ENCODE measurements at places on chromosomes 1 and 21.

DNA sequence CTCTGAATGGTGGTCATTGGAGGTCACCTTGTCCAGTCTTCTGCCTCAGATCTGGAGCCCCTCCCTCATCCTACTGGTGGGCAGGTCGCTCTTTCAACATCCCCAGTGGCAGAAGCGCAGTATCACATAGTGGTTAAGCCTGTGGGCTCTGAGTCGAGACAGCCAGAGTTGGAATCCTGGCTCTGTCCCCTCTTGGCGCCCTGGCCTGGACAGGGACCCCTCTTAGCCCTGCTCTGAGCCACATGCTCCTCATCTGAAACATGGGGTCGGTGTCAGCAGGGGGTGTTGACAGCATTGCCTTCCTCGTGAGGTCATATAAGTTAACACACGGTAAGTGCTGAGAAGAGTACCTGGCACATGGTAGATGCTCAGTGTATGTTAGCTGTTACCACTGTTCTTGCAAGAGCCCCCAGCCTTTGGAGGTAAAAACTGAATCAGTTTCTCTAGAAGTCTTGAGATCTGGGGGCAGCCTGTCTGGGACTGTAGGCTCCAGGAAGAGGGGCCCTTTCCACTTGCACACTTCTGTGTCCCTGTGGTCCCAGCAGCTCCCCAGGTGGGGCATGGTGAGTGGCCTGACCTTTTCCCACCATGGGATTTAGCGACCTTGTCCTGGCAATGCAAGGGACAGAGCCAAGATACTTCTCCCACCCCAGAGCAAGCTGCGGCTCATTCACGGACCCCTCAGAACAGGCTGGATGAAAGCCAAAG lies 6.4 kb downstream of the ZC3H12A start:
- DNase-seq = no peak

DNA sequence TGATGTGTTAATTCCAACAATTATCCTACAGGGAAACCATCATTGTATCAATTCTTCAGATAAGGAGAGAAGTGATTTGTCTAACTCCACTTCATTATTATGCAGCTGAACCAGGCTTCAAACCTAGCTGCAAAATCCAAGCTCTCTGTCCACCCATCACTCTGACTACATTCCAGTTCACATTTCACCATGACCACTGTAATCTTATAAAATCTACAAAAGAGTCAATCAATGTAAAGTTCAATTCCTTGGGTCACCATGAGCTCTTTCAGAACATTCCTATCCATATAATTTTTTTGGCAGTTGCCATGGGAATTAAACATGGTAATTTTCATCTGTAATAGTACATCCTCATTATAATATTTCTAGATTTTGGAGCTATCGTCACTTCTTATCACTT lies 100.9 kb downstream of the PLPPR5 start:
- DNase-seq = no peak

- peak; percentile 58 for DNase-seq
Observed at GRCh38 chr1:20640183-20640597, 6.9 kb downstream of the PINK1 start.

DNA sequence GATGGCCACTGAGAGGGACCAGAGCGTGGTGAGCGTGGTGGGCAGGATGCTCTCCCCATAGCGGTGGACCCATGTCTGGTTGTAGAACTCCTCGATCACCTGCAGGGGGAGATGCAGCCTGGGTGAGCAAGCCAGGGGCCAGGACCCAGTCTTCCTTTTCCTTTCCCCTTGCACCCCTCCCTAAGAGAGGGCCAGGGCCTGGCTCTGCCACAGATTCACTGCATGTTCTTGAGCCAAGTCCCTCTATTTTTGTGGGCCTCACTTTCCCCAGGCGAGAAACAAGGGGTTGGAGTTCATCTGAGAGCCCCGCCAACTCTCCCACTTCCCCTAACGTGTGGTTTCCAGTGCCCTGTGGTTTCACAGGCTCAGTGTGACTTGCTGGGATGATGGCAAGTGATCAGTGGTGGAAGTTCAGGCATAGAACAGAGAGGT lies 27.5 kb downstream of the SLC2A1 start:
- DNase-seq = peak; percentile 72

DNA sequence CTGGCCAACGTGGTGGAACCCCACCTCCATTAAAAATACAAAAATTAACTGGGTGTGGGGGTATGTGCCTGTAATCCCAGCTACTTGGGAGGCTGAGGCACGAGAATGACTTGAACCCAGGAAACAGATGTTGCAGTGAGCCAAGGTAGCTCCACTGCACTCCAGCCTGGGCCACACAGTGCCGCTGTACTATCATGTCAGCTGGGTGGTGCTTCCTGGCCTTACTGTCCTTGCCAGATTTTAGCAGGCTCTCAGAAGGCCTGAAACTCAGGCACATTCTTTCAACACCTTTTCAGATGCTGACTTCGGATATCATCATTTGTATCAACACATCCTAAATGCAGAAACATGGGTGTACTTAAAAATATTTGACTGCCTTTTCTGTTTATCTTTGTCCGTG lies 31.6 kb upstream of the NBL1 start:
- DNase-seq = no peak

DNA sequence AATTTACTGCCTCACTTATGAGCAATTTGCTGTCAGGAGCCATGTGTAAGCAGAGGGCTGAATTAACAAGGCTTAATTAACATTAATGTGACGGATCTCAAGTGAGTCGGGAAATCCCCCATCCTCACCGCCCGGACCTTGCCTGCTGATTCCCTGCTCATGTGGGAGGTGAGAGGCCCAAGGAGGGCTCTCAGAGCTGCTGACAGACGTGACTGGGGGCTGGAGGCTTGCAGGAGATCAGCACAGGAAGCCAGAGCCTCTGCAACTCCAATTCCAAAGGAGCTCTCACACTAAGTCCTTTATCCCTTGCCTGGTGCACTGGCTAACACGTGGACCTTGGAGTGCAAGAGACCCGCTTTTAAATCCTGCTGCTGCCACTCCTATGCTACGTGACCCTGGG lies 19.4 kb downstream of the LRP8 start:
- DNase-seq = no peak

DNA sequence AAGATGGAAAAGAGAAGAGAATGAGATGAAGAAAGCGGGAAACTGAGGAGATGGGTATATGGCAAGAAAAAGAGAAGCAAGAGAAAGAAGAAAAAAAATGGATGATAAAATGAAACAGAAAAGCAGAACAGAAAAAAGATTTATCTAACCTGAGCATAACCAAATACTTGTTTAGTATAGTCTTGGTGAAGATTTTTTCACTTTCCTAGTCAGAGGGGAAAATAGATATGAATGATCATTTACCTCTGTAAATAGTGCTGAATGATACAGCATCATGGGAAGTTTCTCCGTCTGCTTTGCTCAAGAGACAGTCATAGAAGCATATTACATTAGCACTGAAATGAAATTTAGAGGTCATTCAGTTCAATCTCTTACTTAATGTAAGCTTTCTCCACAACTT lies 36.1 kb upstream of the PLPPR4 start:
- no peak for DNase-seq

- DNase-seq = no peak
Observed at GRCh38 chr1:58576727-58577653, at the start of gene TACSTD2. TSS of gene TACSTD2 (minus strand) at chr1:58577252. CDS start at chr1:58577156, 96 bp downstream.

DNA sequence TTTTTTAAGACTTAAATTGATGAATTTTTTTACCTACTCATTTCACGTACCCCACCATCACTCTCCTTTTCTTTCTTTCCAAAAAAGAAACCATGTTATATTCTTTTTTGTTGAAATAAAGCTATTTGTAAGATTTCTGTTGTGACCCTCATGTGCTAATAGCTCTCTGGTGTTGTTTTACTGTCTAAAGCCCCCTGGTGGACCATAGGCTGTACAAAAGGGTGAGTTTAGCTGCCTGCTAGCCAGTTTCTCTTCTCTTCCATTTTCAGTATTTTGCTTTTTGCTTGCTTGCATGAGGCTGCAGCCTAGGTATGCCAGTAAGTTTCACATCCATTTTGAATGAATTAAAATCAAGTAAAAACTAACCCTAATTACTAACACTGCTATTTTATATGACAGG lies 15.6 kb upstream of the VAMP3 start:
- no peak for DNase-seq

- DNase-seq = no peak
Observed at GRCh38 chr1:168091720-168092550, 44.8 kb downstream of the GPR161 start.

DNA sequence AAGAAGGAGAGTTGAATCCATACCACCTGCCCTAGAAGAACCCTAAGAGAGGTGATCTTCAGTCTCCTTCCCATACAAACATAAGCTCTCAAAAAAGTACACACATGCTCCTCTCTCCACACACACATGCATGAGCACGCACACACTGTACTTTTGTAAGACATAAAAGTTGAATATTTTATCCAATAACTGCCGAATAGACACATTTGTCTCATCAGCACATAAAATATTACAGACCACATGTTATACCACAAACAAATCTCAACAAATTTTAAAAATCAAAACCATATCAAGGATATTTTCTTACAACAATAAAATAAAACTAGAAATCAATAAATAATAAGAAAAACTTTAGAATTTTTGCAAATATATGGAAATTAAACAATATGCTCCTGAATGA lies 2.7 kb downstream of the SPRR1A start:
- no peak for DNase-seq

DNA sequence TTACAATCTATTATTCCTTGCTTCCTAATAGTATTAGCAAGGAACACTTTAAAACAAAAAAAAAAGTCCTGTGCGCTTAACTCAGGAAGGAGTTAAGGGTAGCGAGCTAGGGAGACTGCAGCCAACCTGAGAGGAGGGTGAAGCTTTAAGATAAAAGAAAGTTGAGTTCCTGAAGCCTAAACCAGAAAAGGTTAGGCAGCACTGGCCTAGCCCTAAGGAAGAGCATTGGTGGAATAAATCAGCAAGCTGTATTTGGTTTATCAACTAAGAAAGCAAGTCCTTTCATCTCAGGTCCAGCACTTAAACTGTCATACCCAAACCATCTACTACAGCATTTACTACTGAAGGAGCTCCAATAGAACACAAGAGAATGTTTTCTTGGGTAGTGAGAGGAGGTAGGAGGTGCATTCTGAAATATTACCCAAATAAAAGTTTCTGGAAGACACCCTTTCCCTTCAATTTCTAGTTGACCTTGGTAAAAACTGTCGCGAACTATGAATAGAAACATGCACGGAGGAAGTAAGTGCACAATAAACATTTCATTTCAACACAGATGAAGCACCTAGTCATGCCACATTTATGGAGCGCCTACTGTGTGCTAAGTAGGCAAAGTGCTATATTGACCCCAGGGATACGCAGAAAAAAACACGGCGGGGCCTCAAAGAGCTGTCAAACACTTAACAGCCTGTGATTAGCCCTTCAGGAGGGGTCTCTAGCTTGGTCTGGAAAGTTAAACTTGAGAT lies 1.3 kb downstream of the GLRX2 start:
- DNase-seq = no peak

GRCh38 chr1:221184131-221184794 lies 305.0 kb downstream of the HLX start:
- DNase-seq = no peak

DNA sequence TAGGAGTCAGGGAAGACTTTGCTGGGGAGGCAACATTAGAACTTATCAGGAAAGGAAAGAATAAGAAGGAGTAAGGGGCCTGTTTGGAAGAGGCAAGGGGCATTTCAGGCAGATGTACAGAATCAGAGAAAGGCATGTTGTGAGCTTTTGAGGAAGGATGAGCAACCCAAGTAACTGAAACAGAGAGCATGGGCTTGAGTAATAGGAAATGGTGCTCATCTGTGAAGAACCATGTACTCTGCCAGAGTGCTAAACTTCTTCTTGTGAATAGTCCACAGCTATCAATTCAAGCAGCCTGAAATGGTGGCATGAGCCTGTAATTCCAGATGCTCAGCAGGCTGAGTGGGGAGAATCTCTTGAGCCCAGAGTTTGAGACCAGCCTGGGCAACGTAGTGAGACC lies 19.2 kb upstream of the PIGK start:
- DNase-seq = no peak

- DNase-seq = no peak
Observed at GRCh38 chr1:19067182-19067911, 110.9 kb upstream of the IFFO2 start.

- no peak for DNase-seq
Observed at GRCh38 chr1:244273262-244273844, 178.4 kb downstream of the ADSS2 start.

- DNase-seq = peak; percentile 59
Observed at GRCh38 chr1:54488779-54489626, 59.0 kb upstream of the ACOT11 start.

- no peak for DNase-seq
Observed at GRCh38 chr1:229817936-229818335, 191.9 kb downstream of the URB2 start.

DNA sequence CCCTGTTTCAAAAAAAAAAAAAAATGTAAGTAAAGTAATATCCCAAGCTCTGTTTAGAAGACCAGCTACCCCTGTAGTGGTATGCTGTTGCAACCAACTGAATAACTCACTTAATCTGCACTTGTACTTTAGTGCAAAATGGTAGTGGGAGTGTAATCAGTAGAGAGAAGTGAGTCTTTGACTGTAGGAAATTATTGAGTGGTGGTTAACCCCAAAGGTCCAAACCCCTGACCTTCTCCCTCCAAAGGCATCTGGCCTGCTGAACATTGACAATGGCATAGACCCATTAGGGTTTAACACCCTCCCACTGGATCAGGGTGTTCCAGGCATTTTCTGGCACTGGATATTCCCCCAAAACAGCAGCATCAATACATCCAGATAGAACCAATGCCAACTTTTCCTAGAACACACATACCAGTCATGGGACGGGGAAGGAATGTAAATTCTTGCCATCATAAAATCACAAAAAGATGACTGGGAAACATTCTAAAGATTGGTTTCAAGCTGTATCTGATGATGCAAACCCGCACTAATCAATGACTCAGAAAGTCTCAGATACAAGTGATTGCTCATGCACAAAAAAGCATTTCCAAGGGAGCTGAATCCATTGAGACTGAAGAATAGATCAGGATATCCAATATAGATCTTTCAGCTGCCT lies 110.3 kb downstream of the MRPL39 start:
- no peak for DNase-seq

- DNase-seq = no peak
Observed at GRCh38 chr1:59631561-59632255, 183.0 kb upstream of the HOOK1 start.

DNA sequence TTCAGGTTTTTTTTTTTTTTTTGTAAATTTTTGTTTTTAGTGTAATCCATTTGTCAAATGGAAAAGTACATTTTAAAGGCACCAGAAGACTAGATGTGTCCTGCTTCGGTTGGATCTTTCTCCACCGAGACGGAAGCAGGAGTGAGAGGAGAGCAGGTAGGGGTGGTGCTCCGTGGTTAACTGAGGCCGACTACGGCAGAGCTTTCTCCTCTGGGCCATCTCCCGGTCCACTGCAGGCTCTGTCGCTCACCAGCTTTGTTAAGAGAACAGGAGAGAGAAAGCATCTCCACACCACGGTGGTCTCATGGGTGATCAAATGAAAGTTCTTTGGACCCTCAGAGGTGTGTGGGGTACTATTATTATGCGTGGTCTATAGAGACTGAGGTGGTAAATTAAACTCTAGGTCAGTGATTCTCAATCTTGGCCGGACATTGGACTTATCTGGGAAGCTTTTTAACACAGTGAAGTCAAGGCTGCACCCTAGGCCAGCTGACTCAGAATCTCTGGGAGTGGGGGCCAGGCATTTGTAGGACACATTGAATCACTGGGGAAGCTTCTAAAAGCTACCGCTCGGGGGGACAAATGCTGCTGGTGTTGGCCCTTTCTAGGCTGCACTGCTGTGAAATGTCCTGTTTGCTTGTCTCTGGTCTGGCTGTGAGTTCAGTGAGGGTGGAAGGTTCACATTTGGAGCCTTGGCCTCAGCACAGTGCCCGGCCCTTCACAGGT lies 25.0 kb downstream of the ABCA4 start:
- no peak for DNase-seq

Data from CD4-positive, alpha-beta T cell treated with Interleukin-6 at 100 ng/mL for 8 hours (primary cell).